Activated CD4-positive, alpha-beta T cell treated with anti-CD3 and anti-CD28 coated beads, Interleukin-10, Interleukin-2, amounts not matched to agents 100 ng/mL and 50 ng/mL, durations not matched to agents 16 hours and 8 hours (primary cell): ENCODE measurements at places on chromosomes 7 and 10.
A peak's percentile ranks its signal among the peaks of the same experiment; 100 is the strongest.

GRCh38 chr10:107163881-107164861, at the start of gene SORCS1:
Gene SORCS1, minus strand, starts transcription at chr10:107164706.
- no peak for DNase-seq

DNA sequence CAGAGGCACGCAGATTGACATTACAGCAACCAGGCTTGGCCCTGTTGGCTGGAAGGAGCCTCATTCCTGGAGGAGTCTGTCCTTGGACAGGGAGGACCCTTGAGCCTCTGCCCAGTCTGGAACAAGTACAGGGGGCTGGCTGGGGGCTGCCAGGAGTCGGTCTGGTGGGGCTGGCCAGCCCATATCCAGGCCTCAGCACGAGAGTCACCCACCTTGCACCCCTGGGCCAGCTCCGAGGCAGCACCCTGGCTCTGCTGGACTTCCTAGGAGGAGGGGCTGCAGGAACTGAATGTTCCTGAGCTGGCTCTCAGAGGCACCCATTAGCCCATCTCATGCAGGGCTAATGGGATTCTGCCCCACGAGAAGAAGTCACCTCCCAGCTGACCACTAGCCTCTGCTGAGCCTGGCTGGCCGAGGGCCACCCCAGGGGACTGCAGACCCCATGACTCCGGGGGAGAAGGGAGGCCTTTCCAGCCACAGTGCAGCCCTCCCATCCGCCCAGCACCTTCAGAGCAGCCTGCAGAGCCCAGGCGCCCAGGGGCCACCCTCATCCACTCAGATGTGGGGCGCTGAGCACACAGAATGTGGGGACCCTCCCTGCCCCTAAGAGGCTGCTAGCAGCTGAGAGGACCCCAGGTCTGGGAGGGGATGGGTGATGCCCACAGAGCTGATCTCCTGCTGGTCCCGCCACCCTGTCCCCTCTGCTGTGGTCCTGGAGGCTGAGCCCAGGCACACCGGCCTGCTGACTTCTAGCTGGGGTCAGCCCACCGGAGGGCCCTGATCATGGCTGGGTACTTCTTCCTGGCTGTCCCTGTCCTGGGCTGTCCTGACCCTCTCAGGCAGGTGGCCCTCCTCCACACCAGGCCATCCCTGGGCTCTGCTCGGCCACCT, 14.8 kb upstream of the INPP5A start:
- DNase-seq, result no peak

DNA sequence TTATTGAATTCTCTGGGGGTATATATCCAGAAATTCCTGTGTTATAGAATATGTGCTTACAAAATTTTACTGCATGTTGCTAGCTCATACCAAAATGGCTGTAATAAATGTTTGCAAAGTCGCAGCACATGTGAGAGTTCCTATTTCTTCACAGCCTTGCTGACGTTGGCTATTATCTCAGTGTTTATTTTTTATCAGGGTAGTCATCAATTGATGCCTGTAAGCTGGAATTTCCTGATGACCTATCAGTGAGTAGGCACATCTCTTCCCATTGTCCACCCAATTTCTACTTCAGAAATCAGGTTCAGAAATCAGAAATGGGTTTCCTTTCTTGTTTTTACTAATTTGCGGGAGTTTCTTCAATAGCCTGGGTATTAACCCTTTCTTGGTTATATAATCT, 268.1 kb upstream of the FZD8 start:
- no peak for DNase-seq

- no peak for DNase-seq
These were observed 17.8 kb downstream of the KCP start for GRCh38 chr7:128892521-128893250.

DNA sequence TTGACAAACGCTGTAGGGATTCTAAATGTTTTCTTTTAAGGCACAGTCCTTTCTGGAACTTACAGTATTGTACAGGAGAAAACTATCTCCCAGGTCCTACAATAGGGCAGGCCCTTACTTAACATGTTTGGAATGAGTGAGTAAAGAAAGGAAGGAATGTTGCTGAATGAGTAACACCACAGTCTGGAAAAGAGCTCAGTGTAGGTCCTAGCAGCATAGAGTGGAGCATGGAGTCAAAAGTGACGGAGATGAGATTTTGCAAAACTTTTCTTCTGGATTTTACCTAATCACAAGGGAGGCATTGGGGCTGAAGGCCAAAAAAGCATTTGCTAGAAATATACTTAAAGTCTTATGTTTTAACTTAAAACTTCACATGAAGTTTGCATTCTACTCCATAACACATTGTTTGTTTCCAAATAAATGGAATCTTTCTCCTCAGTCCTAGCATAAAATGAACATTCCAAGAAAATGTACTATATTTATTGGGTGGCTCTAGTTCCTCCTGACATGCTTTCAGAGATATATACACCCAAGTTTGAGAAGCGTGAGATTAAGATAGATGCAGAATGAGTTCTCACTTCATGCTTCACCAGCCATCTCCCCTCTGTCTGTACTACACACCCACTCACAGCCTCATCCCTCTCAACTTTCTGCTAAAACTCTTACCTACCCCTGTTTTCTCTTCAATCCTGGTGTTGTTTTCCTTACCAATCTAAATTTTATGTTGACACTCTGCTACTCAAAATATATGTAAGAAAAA, 20.2 kb upstream of the ADD3 start:
- no peak for DNase-seq

GRCh38 chr10:89563861-89564478, 28.6 kb upstream of the SLC16A12 start:
- peak; percentile 50 for DNase-seq

- no peak for DNase-seq
These were observed 147.8 kb upstream of the EEPD1 start for GRCh38 chr7:36005293-36005692.

DNA sequence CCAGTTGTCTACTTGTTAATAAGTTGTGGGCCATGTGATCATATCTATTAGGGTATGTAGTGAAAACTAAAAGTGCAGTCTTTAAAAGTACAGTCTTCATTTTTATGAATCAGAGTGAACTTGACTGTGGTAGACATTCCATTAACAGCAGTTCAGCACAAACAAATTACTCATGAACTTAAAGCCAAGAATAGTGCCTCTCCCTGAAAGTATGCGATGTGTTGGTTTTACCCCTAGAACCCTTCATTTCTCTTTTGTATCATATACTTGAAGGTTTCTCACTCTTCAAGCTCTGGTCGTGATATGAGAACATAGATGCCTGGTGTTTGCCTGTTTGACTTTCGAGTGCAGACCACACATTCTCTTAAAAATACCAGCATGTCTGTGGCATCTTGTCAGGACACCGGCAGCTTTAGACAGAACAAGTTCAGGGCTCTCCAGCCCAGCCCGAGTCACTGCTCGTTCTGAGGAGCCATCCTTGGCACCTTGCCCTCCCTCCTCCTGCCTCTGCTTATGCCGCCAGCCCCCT, 159.3 kb downstream of the LCOR start:
- DNase-seq, result peak; percentile 20

GRCh38 chr7:34165927-34166550, 260.7 kb downstream of the BMPER start:
- DNase-seq, result peak; percentile 13

DNA sequence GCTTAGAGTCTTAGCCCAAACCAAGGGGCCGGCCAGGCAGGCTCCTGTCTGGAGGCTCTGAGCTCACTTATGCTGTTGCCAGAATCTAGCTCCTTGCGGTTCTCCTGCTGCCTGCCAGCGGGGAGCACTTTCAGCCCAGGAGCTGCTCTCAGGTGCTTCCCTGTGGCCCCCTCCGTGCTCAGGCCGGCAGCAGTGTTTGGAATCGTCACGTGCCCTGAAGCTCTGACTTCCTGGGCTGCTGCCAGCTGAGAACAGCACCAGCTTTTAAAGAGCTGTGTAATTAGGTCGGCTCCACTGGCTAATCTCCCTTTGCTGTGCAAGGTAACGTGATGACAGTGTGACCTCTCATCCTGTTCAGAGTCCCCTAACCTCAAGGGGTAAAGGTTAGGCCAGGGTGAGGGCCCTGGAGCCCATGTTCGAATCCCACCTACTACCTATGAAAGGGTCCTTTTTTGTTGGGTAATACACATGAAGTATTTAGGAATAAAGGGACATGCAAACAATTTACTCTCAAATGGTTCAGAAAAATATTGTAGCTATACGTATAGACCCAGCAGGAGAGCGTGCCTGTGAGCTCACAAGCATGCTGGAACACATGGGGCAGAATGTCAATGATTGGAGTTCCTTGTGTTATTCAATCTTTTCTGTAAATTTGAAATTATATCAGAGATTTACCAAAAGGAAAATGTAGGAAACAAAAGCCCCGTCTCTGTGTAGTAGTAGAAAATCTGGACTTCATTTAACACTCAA, 16.6 kb downstream of the ZNF862 start:
- no peak for DNase-seq

DNA sequence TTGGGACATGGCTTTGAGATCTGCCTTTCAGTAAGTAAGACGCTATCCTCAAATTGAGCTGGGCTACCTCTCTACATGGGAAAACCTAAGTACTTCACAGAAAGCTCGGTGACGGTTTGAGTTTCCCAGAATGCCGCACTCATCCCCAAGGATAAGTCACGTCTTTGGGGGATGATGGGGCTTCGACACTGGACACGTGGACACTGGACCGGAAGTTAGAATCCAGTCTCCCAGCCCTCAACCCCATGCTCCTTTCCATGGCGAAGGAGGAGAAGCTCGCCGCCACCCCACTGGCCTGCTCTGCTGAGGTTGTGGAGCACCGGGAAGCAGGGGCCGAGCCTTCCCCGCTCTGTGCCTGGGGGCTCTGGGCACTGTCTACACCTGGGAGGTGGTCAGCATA, 27.5 kb downstream of the PTPRE start:
- no peak for DNase-seq

DNA sequence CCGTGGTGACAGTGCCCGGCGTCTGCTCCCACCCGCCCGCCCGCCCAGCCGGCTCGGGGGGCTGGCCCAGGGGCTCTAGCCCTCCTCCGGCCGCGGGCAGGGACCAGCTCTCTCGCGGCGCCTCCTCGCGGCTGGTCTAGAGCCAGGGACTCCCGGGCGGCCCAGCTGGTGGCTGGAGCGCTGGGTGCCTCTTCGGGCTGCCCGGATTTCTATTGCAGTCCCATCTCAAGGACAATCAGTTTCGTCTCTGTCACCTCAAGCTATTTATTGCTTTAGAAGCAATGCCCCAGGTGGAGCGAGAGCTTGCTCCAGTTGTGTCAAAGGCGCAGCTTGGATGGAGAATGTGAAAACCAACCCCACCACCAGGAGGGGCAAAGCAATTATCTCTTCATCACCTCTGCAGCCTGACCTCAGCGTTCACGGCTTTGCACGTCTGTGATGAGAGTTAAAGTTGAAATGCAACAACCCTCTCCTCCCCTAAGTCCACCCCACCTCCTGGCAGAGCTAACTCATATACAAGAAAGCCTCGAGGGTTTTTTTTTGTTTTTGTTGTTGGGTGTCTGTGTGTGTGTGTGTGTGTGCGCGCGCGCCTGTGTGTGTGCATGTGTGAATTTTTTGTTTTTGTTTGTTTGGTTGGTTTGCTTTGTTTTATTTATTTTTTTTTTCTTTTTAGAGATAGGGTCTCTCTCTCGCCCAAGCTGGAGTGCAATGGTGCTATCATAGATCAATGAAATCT, at the start of gene ITGA8:
ITGA8 (minus strand) TSS at position 24 of the 736 bp plus-strand sequence. CDS start 151 bp downstream, outside the sequence.
- DNase-seq, result peak; percentile 26

GRCh38 chr7:155178096-155178495, 108.0 kb downstream of the HTR5A start:
- DNase-seq, result no peak

GRCh38 chr10:3006607-3007006, 60.7 kb upstream of the PFKP start:
- no peak for DNase-seq

- DNase-seq, result no peak
These were observed 95.8 kb downstream of the ARHGAP22 start for GRCh38 chr10:48508791-48509772.

GRCh38 chr10:47340608-47341170, 7.5 kb upstream of the RBP3 start:
- DNase-seq, result peak; percentile 68

DNA sequence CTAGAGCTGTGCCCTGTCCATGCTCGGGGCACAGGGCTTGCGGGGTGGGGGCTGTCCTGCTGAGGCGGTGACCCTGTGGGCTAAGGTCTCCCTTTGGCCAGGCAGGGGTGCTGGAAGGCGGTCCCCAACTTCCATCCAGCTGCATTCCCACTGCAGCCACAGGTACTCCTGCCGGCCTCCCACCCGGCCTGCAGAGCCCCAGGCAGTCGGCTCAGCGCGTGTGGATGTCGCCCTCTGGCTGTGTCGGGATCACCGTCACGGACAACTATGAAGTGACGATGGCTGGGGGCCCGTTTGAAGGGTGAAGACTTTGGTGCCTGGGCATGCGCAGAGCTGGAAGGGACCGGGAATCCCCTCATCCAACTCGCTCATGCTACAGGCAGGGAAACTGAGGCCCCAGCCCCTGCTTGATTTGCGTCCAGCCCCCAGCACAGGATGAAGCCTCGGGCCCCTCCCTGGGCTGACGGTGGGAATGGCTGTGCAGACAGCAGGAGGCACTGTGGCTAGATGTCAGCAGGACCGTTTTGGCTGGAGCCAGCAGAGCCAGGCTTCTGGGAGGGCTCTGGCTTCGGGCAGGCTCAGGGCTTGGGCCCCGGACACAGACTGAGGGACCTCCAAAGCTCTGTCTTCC, 2.3 kb upstream of the TMEM184A start:
- DNase-seq, result no peak

GRCh38 chr7:84354866-84355265, 160.3 kb upstream of the SEMA3A start:
- no peak for DNase-seq

DNA sequence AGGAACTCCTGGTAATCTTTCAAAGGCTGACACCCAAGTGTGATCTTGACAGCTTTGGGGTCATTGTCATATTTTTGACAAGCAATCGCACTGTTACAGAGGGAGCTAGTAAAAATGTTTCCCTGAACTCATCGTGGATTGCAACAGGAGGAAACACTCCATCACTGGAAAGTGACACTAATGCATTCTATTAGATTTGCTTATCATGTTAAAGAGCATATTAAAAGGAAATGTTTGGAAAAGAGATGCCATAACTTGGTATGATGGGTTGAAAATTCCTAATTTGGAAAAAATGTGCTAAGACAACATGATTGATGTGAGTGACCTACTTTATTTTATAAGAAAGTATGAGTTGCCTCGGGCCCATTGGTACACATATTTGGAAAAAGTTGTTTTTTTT, 22.7 kb upstream of the EMX2 start:
- no peak for DNase-seq

DNA sequence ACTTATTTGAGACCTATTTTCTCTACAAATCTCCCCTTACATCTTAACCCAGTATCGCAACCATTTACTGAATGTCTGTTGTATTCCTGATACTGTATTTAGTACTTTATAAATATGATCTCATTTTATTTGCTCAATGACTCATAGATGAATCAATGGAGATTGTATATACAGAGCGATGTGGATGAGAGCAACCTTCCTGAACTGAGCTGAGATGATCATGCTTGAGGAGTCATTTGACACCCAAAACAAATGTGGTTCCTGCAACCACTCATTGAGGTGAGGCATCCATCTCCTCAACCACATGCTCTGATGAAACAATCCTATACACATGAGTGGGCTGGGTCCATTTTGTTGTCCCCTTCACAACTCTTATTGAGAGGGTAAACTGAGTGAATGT, 250.0 kb downstream of the CDC14C start:
- DNase-seq, result no peak

GRCh38 chr10:124014416-124015154, 78.8 kb downstream of the CHST15 start:
- no peak for DNase-seq
